ENCODE measurements at places on chromosomes 6 and 20. TPM values are rescaled to one million over a fixed set of nuclear protein-coding genes. Genes with fewer than 3 reads are reported as not detected.

Gene TRIM40
- 10.7 TPM for total RNA-seq

Gene ATAT1
- total RNA-seq: 11.5 TPM

Gene CNKSR3
- total RNA-seq: 13.1 TPM

Gene KHDC1L
- not detected for total RNA-seq

DNA sequence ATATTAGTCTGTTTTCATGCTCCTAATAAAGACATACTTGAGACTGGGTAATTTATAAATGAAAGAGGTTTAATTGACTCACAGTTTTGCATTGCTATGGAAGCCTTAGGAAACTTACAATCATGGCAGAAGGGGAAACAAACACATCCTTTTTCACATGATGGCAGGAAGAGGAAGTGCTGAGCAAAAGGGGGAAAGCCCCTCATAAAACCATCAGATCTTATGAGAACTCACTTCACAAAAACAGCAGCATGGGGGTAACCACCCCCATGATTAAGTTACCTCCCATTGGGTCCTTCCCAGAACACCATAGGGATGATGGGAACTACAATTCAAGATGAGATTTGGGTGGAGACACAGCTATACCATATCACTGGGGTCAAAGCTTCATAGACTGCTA lies 254.2 kb downstream of the ERMARD start:
- no peak for DNase-seq

DNA sequence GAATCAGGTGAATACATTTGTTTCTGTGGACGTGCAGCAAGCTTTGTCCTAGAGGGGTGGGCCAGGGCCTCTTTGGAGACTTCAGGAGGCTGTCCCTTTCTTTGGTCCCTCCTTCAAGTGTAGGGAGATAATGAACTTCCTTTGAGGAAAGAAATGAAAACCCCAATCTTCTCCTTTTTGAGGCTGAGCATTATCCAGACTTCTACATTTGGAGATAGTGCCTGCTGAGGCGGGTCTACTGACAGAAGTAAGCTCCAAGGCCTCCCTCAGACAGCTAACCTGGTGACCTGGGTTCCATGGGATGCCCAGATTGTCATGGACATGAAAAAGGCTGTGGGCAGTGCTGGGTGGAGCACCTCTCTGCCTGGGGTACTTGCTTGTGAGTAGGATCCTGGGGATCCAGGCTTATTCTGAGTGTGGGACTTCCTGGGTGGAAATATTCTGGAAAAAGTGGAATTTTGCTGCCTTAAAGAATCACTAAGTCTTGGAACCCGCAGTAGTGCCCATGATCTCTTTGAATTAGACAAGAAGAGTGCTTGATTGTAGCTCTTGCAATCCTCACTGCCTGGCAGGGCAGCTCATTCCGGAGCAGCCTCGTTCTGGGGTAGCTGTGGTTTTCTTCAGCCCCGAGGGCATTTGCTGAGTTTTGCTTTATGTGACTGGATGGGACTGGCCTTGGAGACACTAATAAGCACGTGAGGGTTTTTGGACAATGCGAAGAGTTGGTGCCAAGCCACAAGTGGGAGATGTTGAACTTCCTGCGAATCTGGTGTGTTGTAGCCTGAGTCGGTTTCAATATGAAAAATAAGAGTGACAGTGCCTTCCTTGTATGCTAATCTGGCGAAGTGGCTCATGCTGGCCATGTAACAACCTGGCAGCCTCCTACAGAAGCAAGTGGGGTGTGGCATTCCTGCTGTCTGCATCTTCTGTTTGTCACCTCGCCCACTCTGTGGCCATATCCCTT lies 28.1 kb downstream of the SNRNP48 start:
- no peak for DNase-seq

DNA sequence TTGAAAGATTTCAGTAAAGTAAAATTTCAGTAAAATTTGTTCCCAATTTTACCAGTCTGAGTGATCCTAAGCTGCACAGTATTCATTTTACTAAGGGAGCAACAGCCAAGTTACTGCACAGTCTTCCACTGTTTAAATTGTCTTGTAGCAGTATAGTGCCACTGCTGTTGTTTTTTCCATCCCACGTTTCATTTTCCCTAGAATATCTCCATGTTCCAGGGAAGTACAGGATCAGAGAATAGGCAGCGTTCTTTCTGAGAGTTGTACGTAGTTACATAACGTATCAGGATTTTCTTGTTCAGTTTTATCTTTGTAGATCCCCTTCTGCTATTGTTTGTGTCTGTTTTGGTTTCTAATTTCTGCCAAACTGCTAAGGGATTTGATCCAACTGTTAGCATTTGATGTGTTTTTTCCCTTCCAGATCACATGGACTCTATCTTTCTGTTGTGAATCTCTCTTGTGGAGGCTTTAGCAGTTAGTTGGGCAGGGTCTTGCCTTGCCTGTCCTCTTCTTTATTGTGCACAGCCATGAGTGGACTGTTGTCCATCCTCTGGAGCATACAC lies 38.4 kb downstream of the BCKDHB start:
- no peak for DNase-seq

DNA sequence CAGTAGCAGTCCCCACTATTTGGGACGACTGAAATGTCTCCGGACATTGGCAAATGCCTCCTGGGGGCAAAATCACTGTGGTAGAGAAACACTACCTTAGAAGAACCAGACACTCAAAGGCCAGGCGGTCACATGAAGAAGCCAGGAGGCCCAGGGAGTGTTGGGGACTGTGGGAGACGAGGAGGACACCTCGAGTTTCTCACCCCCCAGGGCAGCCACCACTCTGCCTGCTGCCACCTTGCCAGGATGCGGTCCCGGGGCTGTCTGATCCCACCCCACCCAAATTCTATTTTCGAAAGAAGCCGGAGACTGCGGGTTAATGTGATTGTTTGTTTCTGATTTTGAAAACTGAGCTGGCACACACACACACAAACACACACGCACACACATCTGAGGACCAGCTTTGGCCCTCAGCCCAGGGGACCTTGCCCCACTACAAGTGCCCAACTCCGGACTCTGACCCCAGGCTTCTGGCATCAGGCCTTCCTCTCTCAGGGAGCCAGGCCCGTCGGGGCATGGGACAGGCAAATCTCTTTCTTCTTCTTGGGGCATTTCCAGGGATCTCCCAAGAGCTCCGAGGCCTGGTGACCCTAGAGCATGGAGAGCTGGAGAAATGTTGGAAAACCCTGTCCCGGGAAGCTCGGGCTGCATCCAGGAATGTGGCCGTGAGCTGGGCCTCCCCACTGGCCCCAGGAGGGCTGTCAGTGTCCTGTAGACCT lies 187.5 kb upstream of the PMEPA1 start:
- DNase-seq: peak; percentile 81

DNA sequence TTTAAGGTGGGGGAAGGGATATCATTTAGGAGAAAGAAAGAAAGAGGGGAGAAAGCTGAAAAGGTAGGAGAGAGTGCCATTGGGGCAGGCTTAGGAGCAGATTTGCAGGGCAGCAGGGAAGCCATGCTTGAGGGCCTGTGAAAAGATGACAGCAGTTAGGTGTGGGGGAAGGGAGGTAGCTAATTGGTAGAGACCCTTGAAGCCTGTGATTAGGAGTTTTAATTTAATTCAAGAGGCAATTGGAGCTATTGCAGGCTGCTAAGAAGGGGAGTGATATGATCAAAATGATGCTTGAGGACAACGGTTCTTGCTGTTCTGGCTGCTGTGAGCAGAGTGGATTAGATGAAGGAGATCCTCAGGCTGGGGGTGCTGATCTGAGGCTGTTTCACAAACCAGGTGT lies 24.5 kb upstream of the SEC63 start:
- no peak for DNase-seq

- DNase-seq: no peak
Measured at GRCh38 chr6:96610019-96610418, 47.1 kb downstream of the FHL5 start.

GRCh38 chr6:159899994-159900745 lies 9.4 kb downstream of the MAS1 start:
- DNase-seq: no peak
